ENCODE measurements at places on chromosomes 1 and 21.

- peak; percentile 74 for DNase-seq
Measured at GRCh38 chr1:14415396-14415795, 183.1 kb upstream of the KAZN start.

DNA sequence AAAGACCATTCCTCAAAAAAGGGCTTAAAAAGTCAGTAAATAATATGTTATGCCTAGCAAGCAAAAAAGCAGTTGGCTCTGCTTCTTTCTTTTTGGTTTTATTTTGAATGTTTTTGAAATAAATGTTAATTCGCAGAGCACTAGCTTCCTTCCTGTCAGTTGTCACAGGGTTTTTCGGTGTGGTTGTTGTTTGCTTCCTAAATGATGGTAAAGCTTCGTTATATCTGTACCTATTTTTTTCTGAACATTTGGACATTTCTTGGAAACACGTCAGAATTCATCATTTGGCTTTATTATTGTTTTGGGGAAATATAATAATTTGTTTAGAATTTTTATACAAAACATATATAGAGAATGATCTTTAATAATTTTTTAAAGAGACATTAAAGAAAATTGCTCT is 351.9 kb upstream of the SGIP1 start:
- DNase-seq: no peak

- no peak for DNase-seq
Measured at GRCh38 chr1:106233511-106233910, 823.0 kb upstream of the PRMT6 start.

GRCh38 chr1:165551469-165551868 is 7.7 kb downstream of the LRRC52 start:
- no peak for DNase-seq

GRCh38 chr1:231493421-231494185 is 34.9 kb upstream of the TSNAX start:
- DNase-seq: no peak

- no peak for DNase-seq
Measured at GRCh38 chr1:59593798-59594790, 220.7 kb upstream of the HOOK1 start.

DNA sequence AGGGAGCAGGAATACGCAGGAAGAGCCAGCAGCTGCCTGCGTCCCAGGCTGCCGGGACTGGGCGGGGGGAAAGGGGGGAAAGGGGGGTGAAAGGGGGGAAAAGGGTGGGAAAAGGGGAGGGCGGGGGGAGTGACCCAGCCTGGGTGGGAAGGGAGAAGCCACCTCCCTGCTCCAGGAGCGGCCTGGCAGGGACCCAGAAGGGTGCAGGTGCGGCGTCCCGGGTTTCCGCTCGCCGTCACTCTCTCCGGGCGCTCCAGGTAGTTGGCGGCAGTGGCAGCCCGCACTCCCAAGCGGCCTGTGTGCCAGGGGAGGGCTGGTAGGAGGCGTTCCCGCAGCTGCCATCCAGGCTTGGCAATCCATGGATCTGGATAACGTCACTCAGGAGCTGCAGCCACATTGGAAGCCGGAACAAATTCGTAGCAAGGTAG is 141.0 kb upstream of the NGF start:
- DNase-seq: no peak

Measured in OCI-LY7 (cell line).